ENCODE measurements at places on chromosomes 4 and X.

DNA sequence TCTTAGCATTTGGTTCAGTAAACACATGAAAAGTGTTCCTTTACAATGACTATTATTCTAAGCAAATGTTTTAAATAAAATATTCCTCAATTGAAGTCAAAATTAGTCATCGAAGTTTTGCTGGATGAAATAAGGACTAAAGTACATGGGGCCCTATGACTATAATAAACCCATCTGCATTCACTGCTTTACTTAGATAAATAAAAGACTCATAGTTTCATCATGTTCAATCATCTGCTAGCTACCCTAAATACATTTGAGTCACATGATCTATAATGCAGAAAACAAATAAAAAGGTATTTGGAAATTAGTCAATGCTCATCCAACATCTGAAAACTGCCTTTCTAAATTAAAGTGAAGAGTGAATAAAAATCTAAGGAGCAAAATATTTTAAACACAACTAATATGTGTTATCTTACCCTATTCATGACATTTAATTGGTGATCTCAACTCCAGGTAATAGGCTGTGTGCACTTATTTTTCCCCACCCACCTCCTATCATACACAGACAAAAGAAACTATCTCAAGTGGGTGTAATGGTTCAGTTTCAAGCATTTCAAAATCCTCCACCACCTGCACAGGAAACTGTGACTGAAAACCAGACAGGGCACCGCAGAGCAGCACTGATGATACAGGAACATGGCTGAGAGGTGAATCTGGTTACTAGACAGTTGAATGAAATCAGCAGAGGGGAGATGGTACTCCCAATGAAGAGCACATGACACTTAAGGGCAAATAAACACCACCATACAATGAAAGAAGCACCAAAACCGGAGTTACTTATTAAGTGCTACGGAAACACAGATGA lies 78.6 kb downstream of the CAMK2D start:
- DNase-seq = peak; percentile 23

GRCh38 chr4:136183513-136183912 lies 1348.8 kb downstream of the PCDH18 start:
- DNase-seq = no peak

GRCh38 chrX:117327373-117327772 lies 789.2 kb downstream of the KLHL13 start:
- no peak for DNase-seq

DNA sequence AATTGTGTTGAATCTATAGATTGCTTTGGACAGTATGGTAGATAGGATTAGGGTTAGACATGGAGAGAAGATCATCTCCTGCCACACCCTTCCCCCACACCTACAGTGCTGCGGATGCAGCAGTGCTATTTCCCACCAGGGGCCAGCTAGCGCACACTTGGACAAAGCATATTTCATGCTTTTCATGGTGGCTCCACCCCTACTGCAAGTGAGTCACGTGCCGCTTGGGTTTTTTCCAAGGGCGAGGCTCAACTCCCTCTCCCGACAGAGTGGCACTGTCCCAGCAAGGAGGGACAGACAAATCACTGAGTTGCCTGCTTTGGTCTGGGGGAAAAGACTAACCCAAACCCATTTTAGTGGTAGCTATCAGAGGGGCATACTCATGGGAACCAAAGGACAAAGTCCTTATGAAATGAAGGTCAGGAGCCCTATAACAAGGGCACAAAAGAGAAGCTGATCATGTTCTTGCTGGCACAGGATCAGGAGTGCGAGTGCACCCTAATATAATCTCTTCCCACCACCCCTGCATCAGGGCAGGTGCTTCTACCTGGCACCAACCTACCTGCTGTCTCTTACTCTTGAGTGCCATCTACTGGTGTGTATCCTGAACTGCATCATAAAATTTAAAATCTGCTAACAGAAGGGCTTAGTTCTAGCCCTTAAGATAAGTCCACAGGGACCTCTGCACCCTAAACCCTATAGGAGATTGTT lies 55.1 kb upstream of the PGAM4 start:
- peak; percentile 28 for DNase-seq

DNA sequence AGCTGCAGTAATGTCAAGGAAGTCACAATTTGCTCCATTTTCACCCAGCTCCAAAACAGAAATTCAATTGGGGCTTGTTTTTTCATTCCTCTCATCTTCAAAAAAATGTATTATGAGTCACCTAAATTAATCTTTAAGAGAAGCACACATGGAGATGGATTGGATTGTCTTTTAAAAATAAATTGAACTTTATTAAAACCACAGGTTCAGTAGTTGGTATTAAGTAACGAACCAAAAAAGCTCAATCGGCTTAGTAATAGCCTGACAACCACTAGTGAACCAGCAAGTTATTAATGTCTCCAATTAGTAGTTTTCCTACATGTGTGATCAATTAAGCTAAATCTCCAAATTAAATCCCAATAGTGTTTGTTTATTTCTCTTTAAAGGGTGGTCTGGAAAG lies 283.5 kb upstream of the GIMD1 start:
- no peak for DNase-seq

GRCh38 chr4:147916351-147916750 lies 184.5 kb downstream of the ARHGAP10 start:
- no peak for DNase-seq

DNA sequence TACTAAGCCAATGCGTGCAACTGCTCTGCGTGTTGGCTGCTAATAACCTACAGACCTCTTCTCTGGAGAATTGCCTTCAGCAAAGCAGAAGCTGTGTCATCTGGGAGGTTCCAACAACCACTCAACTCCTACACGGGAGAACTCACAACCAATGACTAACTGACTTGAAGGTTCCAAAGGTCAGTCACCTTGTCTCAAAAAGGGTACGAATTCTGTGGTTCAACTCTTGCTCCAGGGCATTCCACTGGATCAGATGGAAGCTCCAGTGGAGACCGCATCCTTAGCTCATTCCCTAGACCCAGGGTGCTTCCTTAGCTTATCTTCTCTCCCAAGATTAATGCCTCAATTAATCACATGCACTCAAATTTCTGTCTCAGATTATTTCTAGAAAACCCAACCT lies 222.7 kb downstream of the CHIC2 start:
- DNase-seq = no peak

DNA sequence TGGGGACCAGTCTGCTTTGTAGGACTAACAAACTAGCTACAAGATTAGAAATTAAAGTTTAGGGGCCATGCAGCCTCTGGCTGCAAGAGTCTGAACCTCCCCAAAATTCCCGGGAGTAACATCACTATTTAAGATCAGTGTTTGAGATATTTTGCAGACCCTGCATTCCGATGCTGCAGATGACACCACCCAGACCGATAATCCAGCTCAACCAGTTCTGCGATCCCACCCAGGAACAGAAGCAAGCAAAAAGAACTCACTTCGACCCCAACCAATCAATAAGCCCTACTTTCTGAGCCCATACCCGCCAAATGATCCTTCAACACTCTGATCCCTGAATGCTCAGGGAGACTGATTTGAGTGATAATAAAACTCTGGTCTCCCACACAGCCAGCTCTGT lies 877.8 kb downstream of the FAT4 start:
- DNase-seq = no peak

GRCh38 chr4:28481565-28481964 lies 1620.9 kb downstream of the STIM2 start:
- no peak for DNase-seq

- no peak for DNase-seq
Measured at GRCh38 chr4:4969298-4969697, 50.0 kb downstream of the CYTL1 start.

GRCh38 chr4:3269991-3270611 lies 21.1 kb downstream of the MSANTD1 start:
- DNase-seq = peak; percentile 39

GRCh38 chr4:183098723-183099536 lies at the start of gene WWC2:
WWC2 (plus strand) TSS chr4:183099257; CDS start chr4:183099492, 235 bp downstream.
- peak; percentile 23 for DNase-seq

DNA sequence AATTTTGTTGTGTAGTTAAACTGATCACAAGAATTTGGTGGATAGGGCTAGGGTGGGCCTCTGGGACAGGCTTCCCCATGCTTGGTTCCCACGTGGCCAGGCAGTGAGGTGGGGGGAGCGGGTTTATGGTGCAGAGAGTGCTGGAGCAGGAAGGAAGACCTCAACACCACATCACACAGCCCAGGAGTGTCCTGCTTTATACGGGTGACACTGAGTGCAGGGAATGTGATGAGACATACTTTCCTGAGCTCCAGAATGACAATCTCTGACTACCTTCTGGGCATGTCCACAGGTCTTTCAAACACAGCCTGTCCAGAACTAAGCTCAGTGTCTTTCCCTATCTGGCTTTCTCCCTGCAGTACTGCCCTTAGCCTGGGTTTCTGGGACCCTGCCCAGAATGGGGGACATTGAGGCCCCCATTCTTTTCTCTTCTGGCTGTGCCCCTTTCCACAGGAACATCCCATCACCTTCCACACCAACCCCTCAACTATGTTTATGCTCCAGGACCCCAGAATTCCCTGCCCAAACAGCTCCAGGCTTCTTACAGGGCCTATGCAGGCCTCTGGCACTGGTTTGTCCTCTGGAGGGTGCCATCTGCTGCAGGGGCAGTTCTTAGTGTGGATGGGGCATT lies 36.5 kb upstream of the RASL11B start:
- no peak for DNase-seq

DNA sequence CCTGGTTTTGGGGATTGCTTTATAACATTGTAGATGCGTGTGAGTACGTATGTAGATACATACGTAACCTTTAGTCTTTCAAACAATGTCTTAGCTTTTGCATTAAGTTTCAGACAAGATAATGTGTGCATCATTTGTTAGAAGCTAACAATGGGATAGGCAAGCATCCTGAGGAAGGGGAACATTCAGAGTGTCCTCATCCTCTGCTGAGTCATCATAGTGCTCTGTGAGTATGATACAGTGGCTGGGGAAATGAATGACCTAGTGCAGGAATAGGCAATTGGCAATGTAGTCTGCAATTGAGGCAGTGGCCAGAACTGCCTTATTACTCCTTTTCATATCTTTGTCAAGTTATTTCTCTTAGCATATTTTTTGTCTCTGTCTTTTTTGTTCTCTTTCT lies 7.3 kb downstream of the NAP1L5 start:
- no peak for DNase-seq

DNA sequence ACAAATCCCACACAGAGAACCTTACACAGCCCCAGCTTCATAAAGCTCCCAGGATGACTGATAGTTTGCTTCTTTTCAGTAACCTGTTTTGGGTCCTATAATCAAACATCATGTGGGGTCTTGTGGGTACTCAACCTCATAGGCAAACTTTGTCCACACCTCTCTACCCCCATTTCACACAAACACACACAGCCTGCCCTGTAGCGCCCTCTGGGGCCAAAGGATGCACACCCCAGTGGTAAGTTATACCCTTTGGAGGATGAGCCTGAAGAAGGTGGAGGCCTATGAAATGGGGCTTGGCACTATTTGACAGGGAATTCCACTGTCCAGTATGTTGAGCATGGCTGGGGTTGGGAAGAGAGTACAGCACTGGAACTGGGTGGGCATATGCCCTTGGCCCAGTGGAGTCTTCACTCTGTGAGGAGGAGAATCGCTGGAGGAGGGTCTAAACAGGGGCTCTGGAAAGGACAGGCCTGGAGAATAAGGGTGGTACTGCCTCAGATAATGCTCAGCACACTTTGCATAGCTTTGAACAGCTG lies 30.5 kb upstream of the COL25A1 start:
- no peak for DNase-seq

DNA sequence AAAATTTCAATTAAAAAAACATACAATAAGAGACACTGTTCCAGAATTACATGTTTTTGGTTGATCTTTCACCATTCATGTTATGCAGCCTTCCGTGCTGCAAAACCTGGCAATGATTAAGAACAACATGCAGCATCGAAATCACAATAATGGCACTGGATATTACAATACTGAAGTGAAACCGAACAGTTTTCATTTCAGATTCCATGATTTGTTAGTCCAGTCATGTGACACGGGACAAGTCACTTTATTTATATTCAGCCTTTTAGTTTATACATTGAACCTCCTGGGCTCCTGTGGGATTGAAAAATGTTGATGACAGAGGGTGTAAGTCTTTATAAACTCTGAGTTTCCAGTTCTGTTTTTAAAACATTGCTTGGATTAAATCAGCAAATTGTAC lies 142.5 kb upstream of the TTC29 start:
- no peak for DNase-seq

- no peak for DNase-seq
Measured at GRCh38 chr4:154485127-154485773, 6.3 kb downstream of the DCHS2 start.

- peak; percentile 19 for DNase-seq
Measured at GRCh38 chr4:3461515-3462291, 1.4 kb upstream of the DOK7 start.

DNA sequence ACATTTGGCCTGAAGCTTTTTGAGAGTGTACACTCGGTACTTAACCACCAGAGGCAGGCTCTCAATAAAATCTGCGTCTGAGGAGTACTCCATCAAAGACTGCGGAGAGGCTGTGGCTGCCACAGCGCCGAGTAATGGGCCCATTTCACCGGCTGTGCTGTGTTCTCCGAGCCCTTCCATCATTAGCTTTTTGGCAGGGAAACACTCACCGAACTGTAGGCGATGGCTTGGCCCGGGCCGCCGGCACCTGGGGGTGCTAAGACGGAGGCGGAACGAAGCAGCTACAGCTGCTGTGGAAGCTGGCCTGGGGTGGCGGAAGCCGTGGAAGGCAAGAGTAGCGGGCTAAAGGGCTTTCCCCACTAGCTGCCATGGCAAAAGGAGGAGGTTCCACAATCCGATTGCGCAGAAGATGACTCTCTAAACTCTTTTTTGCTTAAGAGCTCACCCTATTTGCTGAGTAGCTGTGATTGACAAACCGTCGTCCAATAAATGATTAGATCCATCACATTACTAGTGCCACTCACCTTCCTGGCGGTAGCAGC lies 48.5 kb upstream of the PABPC1L2A start:
- DNase-seq = no peak

DNA sequence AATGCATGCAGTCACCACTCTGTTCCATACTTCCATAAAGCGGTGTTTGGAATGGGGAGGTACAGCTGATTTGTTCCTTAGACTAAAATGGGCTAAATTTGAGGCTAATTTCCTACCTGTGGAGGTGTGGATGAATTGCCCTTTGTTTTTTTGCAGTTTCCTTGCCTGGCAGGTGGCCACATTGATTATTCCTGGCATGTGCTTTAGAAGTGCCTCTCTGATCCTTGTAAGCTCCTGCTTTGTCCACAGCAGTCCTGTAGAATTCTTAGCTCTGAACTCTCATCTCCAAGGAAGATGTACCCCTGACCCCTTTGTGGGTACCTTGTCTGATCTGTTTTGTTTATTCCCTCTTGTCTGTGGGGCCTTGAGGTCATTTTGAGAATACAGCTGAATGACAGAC lies 136.8 kb downstream of the ADGRL3 start:
- peak; percentile 89 for DNase-seq

Measured in NCI-H146 (cell line).